DMS79 (cell line): ENCODE measurements at places on chromosomes 3 and 15.
A peak's percentile ranks its signal among the peaks of the same experiment; 100 is the strongest.

DNA sequence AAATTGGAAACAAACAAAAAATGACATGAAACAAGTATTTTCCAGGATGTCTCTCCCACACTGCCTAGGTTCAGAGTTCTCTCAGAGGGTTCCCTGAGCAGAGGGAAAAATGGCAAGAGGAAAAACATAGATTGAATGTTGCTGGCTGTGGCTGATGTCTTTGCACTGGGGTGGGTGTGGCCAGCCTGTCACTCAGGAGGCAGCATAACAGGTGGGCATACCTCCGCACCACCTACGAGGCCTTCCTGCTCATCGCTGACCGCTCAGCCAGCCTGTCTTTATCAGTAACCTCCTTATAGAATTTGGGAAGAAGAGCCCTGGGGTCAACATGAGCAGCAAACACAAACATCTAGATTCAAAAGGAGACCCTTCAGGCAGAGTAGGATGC is 216.6 kb upstream of the UMPS start:
- no peak for DNase-seq

- no peak for DNase-seq
These were observed 216.5 kb downstream of the ZNF385D start for GRCh38 chr3:21534462-21534861.

GRCh38 chr3:185631108-185631507 is 45.0 kb downstream of the SENP2 start:
- DNase-seq: no peak

GRCh38 chr3:48565591-48566400 is 2.2 kb upstream of the UCN2 start:
- no peak for DNase-seq

DNA sequence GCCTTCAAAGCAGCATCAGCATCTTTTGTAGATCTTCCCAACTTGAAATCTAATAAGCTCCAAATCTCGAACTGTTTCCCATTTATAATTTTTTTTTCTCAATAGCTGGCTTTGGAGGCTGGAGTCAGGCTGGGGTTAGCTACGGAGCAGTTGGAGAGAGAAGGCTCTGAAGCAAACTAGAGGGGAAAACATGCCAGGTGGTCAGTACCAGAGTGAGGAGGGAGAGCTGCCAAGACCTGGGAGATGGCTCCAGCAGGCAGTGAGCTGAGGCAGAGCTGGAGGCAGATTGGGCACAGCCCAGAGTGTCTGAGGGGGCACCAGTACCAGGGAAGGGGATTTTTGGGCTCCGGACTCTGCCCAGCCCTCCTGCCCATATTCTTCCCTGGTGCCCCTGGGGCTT is 311.2 kb downstream of the RPLP1 start:
- DNase-seq: no peak

DNA sequence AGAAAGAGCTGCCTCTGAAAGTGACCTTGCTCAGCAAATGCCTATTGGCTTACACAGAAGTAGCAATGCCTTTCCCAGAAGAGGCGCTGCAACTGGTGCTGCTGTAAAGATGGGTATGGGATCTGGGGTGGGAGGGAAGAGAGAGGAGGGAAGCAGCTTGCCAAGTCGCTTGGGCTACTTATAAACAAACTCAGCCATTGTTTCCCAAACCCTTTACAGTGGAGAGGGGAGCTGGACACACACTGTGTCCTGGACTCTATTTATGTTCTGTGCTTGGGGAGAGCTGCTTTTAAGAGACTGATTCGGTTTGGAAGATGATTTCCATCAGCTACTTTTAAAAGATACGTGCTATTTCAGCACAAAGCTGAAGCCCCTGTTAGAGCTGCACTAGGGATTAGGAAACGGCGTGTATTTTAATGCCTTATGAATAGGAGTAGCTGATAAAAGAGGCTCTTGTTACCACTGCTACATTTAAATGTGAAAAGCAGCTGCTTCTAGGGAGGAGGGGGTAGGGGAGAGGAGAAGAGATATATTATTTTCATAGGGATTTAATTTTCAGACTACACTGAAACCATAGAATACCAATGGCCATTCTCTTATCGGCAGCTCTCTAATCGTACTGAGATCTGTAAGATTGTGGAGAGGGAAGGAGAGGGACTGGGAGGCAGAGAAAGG is 440.6 kb downstream of the MCTP2 start:
- no peak for DNase-seq

GRCh38 chr15:36601497-36601932 is 22.1 kb downstream of the CDIN1 start:
- DNase-seq: no peak

DNA sequence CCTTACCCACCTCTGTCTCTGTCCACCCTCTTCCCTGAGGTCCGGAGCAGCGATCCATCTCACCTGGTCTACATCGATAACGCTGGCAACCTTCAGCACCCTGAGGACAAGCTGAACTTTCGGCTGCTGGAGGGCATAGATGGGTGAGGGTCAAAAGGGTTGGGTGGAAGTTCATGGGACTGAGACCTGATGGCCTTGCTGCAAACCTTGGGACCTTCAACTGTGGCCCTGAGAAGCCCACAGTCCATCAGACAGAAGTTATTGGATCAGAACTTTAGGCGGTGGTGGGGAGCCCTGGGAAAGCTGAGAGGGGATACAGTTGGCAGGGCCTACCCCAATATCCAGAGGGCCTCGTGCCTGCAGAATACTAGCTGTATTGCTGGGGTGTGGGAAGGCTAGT is 50.5 kb downstream of the POMGNT2 start:
- no peak for DNase-seq

- DNase-seq: no peak
These were observed 240.1 kb upstream of the ZNF385D start for GRCh38 chr3:21991061-21991460.

DNA sequence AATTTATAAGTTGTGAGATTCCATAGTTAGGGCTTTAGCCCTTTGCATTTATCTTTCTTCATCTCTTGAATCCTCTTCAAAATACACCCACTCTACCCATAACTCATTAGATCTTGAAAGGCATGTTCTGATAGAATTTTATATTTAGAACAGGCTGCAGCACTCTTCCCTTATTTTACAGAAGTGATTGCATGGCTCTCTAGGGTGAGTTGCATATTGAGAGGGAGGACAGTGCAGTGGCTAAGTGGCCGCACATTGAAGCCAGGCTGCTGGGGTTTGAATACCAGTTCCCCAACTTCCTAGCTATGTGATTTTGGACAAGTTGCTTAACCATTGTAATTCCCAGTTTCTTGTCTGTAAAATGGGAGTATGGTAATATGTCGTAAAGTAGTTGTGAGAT is 2.5 kb downstream of the CD86 start:
- no peak for DNase-seq

DNA sequence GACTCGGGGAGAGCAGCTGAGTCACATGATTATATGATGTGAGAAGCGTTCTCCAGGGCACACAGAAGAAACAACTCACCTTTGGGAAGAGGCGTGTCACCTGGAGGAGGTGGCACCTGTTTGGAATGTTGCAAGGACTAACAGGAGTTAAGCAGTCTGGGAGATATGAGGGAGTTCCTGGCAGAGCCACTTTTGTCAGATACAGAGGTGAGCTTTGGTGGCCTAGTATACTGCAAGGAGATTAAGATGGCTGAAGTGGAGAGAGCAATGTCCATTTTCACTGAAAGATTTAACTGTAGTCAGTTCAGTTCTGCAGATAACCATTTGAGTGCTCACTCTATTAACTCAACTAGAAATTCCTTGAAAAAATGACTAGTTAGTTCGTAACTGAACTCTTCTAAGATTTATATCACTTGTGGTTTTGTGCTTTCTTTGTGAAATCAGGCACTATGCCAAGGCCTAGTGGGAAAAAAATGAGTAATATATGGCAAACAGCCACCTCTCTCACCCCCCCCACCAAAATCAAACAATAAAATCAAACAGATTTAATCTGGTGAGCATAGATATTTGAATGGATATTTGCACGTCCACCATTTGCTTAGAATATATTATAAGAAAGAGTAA is 61.3 kb downstream of the CRYBG3 start:
- peak; percentile 47 for DNase-seq

GRCh38 chr3:118128886-118129285 is 905.8 kb downstream of the IGSF11 start:
- no peak for DNase-seq

GRCh38 chr3:557972-558371 is 361.4 kb downstream of the CHL1 start:
- DNase-seq: no peak

GRCh38 chr3:18982920-18983319 is 165.4 kb upstream of the KCNH8 start:
- no peak for DNase-seq

DNA sequence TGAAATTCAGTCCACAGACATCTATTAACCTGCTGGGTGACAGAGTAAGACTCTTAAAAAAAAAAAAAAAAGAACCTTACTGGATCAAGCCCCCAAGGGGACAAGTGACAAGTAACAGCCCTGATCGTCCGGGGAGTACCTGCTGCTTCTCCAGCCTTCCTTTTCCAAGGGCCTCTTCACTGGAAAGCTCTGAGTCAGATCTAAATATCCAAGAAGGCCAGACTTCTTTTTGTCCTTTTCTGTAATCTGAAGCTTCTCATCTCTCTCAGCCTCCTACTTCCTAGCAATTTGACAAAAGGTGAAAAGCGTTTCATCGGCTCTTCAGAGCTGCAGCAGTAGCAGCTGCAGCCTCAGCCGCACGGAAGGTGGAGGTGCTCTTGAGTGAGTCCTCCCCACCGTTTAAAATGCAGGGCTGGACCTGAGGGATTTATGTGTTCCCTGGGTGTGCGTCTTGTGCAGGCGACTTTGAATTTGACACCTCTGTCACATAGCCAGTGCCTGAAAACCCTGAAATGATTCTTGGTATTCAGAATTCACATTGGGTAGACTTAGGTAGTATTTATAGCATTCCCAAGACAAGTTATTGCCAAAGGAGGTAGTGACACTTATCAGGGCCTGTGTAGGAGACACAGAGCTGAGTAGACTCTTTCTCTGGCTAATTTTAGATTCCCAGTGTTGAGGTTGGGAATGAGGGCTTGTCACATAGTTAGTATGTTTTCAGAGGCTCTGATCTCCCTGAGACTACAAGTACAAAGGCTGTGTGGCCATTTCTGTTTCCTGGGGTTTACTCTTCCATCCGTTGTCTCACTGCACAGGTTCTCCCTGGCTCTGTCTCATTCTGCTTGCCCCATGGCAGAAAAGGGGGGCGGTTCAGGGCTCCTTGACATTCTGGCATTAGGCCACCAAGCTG is 291.2 kb upstream of the C2CD4B start:
- peak; percentile 52 for DNase-seq

DNA sequence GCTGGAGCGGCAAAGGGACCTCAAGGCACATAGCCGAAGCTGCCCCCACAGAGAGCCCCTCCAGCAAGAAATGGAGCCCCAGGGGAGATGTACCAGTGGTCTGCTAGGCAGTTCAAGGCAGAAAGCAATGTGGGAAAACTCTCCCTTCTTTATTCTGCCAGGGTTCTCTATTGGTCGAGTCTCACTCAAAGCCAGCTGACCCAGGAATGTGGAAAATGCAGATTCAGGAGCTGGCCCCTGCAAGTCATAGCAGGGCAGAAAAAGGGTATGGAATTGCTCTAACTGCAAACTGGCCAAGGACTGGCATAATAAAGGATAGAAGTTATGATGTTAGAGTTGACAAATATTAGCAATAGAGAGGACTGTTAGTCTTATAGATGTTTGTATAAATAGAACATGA is 4.0 kb upstream of the TOPAZ1 start:
- no peak for DNase-seq

DNA sequence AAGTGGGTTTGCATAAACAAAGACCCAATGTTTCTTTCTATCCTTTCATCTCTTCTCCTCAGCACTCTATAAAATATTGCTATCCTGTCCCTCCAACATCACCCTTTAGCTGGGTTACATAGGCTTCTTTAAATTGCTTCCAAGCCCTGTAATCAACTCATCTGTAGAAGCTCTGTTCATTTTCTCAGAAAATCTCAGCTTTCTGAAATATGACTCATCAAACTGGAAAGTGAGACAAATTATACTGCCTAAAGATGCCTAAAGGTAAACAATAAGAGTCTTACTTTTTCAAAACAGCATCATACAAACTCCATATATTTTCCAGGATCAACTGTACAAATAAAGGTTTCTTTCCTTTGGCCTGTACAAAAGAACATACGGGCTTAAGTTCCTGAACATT is 33.8 kb downstream of the EFL1 start:
- no peak for DNase-seq

- DNase-seq: no peak
These were observed 2.6 kb upstream of the DPPA4 start for GRCh38 chr3:109339714-109340648.

DNA sequence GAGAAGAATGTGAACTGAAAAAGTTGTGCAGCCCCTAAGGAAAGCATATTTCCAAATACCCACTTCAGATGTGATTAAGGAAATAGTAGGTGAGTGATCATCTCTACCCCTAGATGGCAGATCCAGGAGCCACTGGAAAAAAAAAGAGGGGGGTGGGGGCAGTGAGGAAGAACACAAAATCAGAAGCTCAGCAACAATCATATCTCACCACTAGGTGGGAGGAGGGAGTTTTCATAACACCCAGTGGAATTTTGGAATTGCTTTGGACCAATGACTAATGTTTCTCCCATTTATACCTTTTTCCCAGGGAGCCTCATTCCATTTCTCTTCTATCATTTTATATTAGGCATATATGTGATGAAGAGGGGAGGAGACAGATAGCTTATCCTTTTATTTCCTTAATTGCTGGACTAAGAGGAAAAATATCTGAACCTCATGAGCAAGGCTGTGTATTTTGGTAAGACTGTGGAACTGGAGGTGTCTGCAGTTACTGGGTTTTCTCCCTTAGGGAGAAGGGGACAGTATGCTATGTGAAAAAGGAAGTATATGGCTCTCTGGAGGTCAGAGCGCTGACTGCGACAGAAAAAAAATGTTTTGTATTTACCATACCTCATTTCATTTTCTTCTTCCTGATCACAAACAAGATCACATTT is 363.4 kb downstream of the GAP43 start:
- no peak for DNase-seq

DNA sequence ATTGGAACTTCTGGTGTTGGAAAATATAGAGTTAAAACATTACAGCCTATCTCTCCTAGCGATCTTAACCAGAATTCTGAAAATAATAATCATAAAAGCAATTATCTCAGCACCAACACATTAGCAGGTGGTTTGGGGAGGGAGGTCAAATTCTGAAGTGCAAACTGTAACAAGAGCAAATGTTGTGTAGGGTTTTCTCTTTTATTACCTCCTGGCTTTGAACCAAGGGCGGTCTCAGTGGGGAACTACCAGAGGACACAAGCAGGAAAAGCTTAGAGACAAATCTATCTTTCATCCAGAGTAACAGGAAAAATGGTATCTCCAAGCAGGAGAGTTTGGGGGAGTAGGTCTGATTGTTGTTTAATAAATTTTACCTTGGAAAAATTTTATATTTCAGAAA is 5.5 kb upstream of the ARRDC4 start:
- no peak for DNase-seq

GRCh38 chr15:31483986-31484951 is 157.6 kb downstream of the KLF13 start:
- DNase-seq: no peak

- DNase-seq: no peak
These were observed 29.9 kb downstream of the ACP3 start for GRCh38 chr3:132346841-132347736.

- no peak for DNase-seq
These were observed 374.1 kb downstream of the RORA start for GRCh38 chr15:60854858-60855564.

GRCh38 chr3:499001-499761 is 302.6 kb downstream of the CHL1 start:
- DNase-seq: no peak
